H9 (cell line): ENCODE measurements at places on chromosomes 5 and 9. TPM values are rescaled to one million over a fixed set of nuclear protein-coding genes. Genes with fewer than 3 reads are reported as not detected.

NOTCH1 gene
- 63.7 and 71.6 TPM in 2 replicates for total RNA-seq

DNA sequence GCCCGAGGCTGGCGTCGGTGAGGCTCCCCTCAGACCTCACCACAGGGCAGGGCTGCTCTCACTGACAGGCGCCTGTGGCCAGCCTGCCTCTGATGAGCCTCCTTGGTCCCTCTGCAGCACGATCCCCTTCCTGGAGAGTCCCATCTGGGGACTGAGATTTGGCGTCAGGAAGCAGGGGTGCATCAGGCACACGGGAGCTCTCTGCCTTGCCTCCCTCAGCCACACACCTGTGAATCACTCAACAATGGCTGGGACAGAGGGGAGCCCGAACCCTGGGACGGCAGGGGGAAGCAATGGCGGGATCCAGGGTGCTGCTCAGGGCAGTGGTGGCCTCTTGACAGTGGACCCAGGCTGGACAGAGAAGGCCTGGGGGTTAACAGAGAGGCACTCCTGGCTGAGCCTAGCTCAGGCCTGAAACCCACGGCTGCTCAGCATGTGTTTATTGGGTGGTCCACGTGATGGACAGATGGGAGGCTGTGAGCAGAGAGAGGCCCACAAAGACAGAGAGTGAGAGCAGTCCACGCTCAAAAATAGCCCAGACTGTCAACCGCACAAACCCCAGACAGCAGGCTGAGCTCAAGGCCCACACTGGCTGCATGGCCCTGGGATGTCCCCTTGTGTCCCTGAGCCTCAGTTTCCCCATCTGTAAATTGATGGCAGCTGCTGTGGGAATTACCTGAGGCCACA, 11.9 kb downstream of the RASGEF1C start:
- DNase-seq = no peak

RPL12 gene
- total RNA-seq = 1,710 and 1,711 TPM in 2 replicates

DNA sequence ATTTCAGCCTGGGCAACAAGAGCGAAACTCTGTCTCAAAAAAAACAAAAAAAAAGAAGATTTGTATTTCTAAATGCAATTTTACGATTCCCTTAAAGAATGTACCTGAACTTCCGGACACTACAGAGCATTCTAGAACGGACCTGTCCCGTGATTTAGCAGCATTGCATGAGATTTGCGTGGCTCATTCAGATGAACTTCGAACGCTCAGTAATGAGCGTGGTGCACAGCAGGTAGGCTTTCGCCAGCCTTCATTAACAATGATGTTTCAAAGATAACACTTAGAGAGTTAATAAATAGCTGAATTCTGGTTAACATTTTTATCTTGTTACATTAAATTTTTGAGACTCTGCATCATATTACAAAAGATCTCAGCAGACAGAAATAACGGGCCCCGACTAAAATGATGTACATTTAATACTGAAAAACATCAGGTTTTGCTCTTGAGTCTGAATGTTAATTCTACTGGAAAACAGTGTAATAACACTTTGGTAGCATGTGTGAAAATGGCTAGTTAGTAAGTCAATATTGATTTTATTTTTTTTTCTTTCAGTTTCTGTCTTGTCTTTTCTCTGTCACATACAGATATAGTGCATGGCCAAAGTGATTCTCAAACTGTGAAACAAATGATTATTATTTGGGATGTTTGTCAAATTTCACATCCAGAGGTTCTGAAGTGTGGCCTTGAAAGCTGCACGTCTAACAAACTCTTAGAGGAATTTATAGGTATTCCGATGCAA, 23.3 kb downstream of the CCNH start:
- no peak for DNase-seq

IRX4 gene
- total RNA-seq = 3.2 and 3.4 TPM in 2 replicates

MTRR gene
- total RNA-seq = 66.0 and 69.6 TPM in 2 replicates

GRCh38 chr9:130482463-130482862, 37.7 kb downstream of the ASS1 start:
- DNase-seq = no peak

- DNase-seq = peak; percentile 74
Measured at GRCh38 chr9:72305102-72305546, 59.9 kb downstream of the ZFAND5 start.

LRRC19 gene
- not detected in 2 replicates for total RNA-seq

SPINK7 gene
- not detected in 2 replicates for total RNA-seq

DNA sequence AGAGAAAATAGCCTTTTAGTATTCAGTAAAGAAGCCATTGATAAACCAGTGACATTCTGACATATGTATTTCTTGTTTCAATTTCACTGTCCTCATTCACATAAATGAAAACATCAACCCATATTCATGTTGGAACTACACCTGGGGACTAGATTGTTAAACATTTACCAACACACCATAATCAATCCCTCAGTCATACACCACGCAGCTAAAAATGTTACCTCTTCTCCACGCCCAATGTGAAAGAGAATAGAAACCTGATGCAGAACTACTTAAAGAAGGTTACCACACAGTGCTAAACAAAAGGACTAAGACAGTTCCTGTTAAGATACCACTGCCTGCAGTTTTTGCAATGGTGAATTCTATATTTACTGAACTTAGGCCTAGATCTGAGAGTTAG, 518.9 kb downstream of the PRELID2 start:
- DNase-seq = no peak

DOCK8 gene
- total RNA-seq = 1.4 and 2.3 TPM in 2 replicates

NOL6 gene
- total RNA-seq = 64.4 and 66.3 TPM in 2 replicates

DNA sequence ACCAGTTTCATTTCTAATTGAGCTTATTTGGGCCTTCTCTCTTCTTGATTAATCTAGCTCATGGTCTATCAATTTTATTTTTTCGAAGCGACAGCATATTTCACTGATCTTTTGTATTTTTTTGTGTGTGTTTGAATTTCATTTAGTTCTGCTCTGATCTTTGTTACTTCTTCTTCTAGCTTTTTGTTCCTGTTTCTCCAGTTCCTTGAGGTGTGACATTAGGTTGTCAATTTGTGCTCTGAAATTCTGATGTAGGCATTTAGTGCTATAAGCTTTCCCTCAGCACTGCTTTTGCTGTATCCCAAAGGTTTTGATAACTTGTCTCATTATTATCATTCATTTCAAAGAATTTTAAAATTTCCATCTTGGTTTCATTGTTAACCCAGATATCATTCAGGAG, 67.3 kb downstream of the STRBP start:
- DNase-seq = no peak

- DNase-seq = no peak
Measured at GRCh38 chr5:39513236-39513635, 88.5 kb upstream of the DAB2 start.

RMRP gene
- 18,417 and 20,652 TPM in 2 replicates for total RNA-seq

GRCh38 chr5:127863610-127864395, 160.6 kb downstream of the CCDC192 start:
- no peak for DNase-seq

DNA sequence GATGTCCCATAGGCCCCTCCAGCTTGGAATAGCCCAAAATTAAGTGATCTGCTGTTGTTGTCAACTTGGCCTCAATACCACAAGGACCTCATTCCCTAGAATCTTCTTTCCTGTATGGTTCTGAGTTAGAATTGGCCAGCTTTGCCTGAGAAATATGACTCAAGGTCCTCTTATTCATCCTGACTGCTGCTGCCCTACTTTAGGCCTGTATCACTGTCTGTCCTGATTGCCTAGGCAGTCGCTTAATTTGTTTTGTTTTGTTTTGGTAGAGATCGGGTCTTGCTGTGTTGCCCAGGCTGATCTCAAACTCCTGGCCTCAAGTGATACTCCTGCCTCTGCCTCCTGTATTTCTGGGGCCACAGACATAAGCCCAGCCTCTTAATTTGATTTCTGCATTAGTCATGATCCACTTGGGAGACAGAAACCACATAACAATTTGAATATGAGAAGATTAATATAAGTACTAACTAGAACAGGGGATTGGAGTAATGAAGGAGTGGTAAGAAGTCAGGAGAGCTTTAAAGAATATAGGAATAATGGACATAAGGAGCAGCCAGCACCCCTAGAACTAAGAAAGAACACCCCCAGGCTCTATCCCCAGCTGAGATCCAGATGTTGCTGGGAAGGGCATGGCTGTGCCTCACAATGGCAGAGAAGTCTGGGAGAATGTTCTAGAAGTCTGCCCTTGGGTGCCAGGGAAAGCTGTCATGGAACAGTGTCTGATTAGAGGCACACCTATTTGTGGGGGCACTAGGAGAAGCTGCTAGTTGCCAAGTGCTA, 4.6 kb downstream of the TEX53 start:
- DNase-seq = no peak

- DNase-seq = no peak
Measured at GRCh38 chr5:40831346-40832210, 3.4 kb downstream of the RPL37 start.

DNA sequence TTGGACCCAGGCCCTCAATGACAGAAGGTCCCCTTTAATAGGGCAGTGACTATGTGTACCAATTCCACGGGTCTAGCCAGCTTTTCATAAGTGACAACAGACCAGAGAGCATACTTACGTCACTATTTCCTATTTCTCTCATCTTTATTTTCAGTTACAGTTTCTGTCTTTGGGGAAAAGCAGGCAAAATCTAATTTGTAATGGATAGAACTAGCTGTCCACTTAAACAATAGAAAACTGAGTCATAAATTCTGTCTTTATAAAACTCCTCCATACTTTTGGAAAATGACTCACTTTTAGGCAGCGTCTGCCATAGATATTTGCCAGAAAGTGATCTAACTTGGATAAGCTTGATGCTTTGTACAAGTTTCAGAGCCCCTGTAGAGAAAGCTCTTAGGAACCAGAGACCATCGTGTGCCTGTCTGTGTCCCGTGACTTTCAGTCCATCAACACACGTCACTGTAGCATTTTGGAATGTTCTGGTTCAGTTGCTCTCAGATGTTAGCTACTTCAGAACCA, 101.9 kb downstream of the F2RL2 start:
- DNase-seq = no peak

- no peak for DNase-seq
Measured at GRCh38 chr5:31283326-31283725, 89.8 kb downstream of the CDH6 start.

DNA sequence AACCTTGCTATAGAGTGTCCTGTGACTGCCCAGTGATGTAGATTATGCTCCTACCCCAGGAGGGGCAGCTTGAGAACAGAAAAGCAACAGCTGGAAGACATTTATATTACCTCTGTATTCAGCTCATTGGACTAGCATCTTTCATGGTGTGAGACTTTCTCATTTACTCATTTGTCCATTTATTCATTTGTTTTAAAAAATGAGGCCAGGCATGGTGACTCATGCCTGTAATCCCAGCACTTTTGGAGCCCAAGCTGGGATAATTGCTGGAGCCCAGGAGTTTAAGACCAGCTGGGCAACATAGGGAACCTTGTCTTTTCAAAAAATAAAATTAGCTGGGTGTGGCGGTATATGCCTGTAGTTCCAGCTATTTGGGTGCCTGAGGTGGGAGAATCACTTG, 130.0 kb upstream of the LHFPL2 start:
- no peak for DNase-seq
